ENCODE measurements at places on chromosomes 4 and X.

- DNase-seq, result no peak
Measured at GRCh38 chr4:3660086-3660927, 105.9 kb upstream of the ADRA2C start.

GRCh38 chr4:896216-896615 is 35.9 kb downstream of the GAK start:
- DNase-seq, result no peak

GRCh38 chrX:34961662-34962061 is 19.1 kb downstream of the FAM47B start:
- DNase-seq, result no peak

DNA sequence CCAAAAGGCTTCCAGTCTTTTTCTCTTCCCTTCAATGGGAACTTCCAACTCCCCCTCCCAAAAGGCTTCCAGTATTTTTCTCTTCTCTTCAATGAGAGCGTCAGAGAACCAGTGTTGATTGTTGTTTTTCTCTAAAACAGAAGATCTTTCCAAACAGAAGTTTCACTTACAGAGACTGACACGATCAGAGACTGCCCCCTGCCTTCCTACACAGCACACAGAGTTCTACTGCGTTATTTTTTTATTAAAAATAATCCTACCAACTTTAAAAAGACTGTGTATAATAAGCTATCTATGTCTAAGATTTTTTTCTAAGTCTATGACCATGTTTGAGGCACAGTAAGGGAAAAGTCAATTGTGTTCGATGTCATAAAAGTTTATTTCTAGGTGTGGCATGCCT is 3.5 kb upstream of the HTR2C start:
- no peak for DNase-seq

DNA sequence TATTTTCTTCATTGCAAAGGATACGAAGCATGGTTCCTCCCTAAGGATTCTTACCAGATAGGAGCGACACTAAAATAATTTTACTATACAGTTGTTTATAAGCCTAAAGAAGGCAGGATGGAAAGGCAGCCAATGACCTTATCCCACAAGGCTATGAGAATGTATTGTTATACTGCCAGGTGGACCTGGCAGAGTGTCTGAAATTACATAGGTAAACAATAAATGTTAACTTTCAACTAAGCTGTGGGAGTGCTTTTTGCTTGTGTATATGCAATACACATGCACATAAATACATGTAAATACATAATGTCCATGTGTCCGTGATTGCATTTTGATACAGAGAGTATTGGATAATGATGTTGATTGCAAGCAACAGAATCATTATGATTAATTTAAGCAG is 850.6 kb downstream of the CENPC start:
- no peak for DNase-seq

- no peak for DNase-seq
Measured at GRCh38 chr4:94826206-94826605, 68.5 kb downstream of the BMPR1B start.

GRCh38 chrX:72467135-72467534 is 105.5 kb downstream of the HDAC8 start:
- no peak for DNase-seq

GRCh38 chr4:153520801-153521329 is 54.7 kb downstream of the TMEM131L start:
- no peak for DNase-seq

DNA sequence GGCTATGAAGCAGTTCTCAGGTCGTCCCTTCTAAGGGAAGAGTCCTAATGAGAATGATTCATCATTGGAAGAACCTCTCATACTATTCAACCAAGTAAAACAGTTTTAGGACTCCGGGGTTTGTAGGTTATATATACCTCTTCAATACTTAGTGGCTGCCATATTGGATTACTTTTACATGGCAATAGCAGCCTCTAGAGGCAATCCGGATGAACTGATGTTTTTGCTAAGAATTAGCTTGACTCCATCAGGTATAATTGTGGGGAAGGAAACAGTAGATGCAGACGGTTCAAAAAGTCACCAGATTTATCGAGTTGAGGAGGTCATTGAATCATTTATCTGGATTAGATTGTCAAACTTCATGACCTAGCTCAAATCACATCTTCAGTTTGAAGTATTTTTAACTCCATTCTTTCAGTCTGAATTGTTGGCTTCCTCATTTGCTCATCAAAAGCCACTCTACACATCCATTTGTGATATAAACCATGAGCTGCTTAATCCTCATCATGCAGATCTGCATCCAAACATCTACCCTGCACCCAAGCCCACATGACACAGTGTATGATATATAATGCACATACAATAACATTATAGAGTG is 28.4 kb downstream of the GUCY1B1 start:
- no peak for DNase-seq

DNA sequence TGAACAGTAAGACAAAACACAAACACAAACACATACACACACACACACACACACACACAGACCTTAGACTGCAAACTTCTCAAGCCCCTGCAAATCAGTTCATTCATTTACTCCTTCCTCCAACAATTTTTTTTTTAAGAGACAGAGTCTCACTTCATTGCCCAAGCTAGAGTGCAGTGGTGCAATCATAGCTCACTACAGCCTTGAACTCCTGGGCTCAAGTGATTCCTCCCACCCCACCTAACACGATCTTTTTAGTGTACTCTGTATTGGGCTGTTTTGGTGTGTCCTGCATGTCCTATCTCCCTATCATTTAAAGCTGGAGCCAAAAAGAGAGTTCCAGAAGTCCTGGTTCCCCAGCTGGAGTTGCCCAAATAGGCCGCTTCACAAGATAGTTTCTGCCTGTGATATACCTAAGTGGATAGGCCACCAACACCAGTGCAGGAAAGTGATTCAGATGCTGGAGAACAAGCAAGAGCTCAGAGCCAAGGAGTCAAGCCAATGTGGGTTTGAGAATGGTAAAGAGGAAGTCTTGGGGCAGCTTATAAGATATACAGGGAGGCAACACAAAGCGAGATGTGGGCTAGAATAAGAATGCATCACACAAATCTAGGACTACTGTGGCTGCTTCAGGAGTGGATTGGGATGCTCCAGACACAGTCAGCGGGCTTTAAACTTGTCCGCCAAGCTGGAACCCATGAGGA is 85.4 kb upstream of the RAPGEF2 start:
- DNase-seq, result no peak

- no peak for DNase-seq
Measured at GRCh38 chr4:187238646-187239045, 515.0 kb upstream of the FAT1 start.

DNA sequence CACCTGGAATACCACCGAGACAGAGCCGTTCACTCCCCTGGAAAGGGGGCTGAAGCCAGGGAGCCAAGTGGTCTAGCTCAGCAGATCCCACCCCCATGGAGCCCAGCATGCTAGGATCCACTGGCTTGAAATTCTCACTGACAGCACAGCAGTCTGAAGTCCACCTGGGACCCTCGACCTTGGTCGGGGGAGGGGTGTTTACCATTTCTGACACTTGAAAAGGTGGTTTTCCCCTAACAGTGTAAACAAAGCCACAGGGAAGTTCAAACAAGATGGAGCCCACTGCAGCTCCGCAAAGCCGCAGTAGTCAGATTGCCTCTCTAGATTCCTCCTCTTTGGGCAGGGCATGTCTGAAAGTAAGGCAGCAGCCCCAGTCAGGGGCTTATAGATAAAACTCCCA is 243.2 kb downstream of the RASL11B start:
- DNase-seq, result no peak

DNA sequence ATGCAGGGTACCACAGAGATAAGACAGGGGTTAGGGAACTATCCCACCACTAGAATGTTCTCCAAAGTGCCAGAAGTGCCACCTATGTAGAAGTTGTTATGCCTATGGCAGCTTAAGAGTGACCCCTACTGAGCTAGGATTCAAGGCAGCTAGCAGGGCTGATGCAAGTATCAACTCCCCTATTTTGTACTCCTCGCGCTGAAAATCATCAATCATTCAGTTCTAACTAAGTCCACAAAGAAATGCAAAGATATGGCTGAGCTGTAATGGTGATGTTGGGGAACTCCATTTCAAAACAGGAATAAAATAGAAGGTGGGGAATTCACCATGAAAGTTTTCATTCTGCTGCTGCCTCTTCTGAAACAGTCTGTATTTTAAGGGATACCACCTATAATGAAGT is 13.8 kb downstream of the ACSL4 start:
- DNase-seq, result no peak

DNA sequence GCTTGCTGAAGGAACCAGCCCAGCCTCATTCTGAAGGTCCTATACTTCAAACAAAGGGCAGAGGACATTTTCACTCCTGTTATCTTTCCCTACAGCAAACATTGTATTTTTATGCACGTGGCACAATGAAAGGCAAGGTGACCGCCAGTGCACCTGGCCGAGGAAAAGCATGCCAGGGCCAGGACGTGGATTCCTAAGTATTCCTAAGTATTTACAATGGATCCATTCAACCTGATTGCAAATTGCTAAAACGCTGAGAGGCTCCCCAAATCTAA is 127.9 kb upstream of the FTHL17 start:
- no peak for DNase-seq

DNA sequence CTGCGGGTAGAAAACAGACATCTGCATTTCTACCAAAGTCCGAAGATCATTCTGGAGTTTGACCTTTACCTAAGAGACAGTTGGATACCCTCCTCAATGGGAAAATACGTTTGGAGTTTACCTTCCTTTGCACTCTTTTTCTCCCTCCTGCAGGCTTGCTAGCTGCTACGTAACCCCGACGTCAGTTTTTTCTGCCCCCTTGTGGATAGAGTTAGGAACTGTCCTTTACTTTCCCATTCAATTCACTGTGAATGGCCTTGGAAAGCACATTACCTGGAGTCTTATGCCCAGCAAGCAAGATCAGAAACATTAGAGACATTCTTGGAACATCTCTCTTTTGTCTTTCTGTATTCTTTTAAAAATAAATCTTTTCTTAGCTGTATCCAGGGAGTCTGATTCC is 250.7 kb downstream of the NAP1L3 start:
- DNase-seq, result no peak

- DNase-seq, result no peak
Measured at GRCh38 chrX:147850875-147851274, 60.8 kb upstream of the FMR1 start.

GRCh38 chr4:180587379-180587778 is 1655.8 kb upstream of the TENM3 start:
- DNase-seq, result no peak

GRCh38 chr4:99383833-99384392 is 31.4 kb upstream of the ADH1C start:
- peak; percentile 64 for DNase-seq

GRCh38 chr4:112515198-112516065 is 548 bp downstream of the NEUROG2 start:
- no peak for DNase-seq

GRCh38 chr4:156954587-156954986 is 17.0 kb downstream of the PDGFC start:
- DNase-seq, result no peak

GRCh38 chr4:36676139-36677050 is 395.0 kb downstream of the DTHD1 start:
- DNase-seq, result no peak

GRCh38 chrX:70301716-70302115 is 11.8 kb downstream of the KIF4A start:
- no peak for DNase-seq

DNA sequence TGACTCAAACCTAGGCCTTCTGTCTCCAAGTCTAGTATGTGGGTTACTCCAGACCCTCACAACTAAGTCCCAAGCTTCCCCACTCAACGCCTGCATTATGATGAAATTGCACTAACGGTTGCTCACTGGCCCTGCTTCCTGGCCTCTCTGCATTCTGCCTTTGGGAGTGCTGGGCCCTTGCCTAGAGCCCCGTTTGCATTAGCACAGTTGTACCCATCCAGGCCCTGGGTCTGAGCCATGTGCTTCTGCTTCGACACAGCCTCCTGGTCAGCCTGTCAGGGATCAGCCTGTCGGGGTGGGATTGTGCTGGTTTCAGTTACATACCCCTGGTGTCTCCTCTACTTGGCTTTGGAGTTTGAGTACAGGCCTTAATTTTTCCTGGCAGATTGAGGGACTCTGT is 58.4 kb downstream of the DCUN1D4 start:
- no peak for DNase-seq

GRCh38 chr4:153777421-153777820 is 11.5 kb downstream of the SFRP2 start:
- DNase-seq, result no peak

DNA sequence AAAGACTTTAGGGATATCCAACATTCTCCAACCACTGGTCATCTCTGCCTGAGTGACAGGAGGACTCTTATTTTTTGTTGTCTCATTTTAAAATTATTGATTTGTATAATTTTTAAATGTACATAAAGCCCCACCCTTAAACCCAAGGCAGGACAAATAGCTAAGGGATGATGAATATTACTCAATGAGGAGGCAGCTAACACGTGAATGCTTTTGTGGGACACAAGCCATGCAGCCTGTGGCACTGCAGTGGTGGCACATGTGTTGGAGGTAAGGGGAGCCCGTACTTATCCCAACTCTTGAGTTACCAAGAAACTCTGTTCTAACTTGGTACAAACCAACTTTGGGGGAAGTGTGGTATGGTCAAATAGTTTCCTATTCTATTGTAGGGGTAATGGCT is 19.5 kb downstream of the MID1IP1 start:
- DNase-seq, result no peak

GRCh38 chrX:17005712-17006368 is 59.4 kb downstream of the REPS2 start:
- DNase-seq, result no peak

GRCh38 chr4:44257461-44257860 is 191.1 kb downstream of the KCTD8 start:
- DNase-seq, result no peak

DNA sequence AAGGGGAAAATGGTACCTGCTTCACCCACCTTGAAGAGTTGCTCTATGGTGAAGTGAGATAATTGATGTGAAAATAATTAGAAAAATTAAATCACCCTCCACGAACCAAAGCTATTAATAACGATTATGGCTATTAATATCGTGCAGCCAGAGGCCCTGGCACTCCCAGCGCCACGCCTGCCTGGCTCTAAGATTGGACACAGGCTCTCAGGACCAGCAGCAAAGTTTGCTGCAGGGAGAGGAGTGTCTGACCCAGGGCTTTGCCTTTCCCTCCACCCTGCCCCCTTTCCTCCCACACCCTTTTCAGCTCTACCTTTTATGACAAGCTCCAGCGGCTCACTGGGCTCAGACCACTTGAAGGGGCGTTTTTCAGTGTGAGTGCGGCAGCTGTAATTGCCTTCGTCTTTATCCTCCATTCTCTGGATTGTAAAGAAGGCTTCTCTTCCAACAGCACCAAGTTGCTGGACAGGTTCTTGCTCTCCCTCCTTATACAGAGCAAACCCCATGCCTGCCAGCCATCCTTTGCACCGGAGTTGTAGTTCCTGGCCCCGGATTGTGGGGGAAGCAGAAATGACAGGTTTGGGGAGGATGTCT is 11.5 kb downstream of the IGSF1 start:
- DNase-seq, result no peak

DNA sequence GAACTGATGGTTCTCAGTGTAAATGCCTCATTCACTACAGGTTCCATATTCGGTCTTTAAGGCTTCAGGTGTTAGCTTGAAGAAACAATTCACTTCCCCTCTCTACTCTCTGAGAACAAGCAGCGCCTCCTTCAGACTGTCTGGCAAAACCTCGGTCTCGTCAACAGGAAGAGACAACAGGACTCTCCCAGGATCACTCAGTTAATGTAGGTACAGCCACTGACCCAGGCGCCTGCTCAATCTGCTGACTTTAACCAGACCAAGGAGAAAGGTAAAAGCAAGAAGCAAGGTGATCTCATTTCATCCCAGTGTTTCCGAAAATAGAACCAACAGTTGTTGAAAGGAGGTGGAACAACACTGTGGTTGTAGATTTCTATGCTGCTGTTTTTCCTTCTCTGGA is 102.2 kb downstream of the SLC2A9 start:
- DNase-seq, result no peak
